Stromal cell of bone marrow (primary cell): ENCODE measurements at places on chromosomes 12 and 14.
A peak's percentile ranks its signal among the peaks of the same experiment; 100 is the strongest.

DNA sequence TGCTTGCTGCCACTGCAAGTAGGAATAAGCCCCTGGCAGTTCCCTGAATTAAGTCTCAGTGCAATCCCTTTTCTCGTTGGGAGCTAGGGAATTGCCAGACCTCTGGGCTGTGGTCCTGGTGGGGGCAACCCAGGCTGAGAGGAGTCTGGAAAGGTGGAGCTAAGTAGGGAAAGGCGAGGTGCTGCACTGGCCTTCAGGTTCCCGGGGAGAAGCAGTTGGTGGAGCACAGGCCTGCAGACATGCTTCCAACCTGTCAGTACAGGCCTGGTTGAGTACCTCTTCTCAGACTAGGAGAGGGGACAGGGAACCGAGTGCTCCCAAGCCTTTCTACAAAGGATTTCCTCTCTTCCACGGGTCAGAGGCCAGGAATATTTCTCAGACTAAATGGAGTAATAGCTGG is 1.5 kb downstream of the NRIP2 start:
- no peak for DNase-seq

GRCh38 chr14:77989441-77989991 is 180.7 kb upstream of the NRXN3 start:
- DNase-seq = no peak

DNA sequence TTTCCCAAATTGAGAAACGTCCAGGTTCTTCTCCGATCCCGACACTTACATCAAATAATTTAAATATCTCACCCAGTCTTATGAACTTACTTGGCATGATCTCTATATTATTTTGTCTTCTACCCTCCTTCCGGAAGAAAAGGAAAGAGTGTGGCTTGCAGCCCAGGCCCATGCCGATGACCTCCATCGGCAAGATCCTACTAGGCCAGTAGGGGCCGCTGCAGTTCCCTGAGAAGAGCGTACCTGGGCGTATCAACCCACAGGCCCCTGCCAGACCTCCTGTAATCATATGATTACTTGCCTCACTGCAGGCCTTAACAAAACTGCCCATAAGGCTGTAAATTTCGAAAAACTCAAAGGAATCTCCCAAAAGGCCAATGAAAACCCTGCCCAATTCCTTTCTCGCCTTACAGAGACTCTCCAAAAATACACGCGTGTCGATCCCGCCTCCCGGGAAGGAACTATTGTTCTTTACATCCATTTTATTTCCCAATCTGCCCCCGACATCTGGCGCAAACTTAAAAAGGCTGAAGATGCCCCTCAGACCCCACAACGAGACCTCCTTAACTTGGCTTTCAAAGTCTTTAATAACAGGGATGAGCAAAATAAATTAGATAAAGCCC is 69.6 kb downstream of the MOK start:
- DNase-seq = peak; percentile 72

GRCh38 chr12:84117190-84117589 is 795.4 kb downstream of the SLC6A15 start:
- no peak for DNase-seq

DNA sequence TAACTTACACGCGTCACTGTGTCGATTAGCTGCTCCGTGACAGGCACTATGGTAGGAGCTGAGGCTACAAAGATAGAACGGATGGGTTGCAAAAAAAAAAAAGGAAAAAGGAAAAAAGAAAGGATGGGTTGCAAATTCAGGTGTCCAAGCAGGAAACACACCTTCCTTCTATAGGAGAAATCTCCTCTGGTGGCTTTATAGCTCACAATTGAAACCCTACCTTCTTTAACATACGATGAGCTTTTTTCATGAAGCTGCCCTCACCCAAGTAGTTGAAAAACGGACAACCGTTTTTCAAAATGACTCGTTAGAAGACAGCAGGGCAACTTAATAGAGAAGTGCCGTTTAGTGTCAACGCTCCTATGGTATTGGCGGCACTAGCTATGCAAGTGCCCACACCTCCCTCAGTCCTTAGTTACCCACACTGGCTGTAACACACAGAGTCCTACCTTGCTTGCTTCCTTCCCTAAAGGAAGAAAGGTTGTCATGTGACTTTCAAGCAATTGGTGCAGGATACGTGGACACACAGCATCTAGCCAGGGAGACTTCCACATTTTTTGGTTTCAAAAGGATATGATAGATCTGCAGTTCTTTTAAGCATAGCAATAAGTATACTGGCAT is 682 bp upstream of the TRIP11 start:
- DNase-seq = peak; percentile 5

- no peak for DNase-seq
Measured at GRCh38 chr12:6819106-6820030, 2.3 kb upstream of the GPR162 start.

DNA sequence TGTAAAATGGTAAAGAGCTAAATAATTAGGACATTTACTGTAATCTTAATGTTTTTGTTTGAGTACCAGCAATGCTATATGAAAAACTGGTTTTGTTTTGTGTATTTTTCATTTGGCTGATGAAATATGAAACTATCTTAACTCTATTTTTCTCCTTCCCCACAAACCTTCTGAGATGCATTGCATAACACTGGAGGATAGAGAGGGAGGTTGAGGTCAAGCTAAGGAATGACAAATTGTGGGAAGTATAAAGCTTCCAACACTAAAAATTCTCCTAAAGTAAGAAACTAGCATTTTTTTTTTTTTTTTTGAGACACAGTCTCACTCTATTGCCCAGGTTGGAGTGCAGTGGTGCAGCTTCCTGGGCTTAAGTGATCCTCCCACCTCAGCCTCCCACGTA is 31.5 kb upstream of the SRP54 start:
- peak; percentile 54 for DNase-seq

DNA sequence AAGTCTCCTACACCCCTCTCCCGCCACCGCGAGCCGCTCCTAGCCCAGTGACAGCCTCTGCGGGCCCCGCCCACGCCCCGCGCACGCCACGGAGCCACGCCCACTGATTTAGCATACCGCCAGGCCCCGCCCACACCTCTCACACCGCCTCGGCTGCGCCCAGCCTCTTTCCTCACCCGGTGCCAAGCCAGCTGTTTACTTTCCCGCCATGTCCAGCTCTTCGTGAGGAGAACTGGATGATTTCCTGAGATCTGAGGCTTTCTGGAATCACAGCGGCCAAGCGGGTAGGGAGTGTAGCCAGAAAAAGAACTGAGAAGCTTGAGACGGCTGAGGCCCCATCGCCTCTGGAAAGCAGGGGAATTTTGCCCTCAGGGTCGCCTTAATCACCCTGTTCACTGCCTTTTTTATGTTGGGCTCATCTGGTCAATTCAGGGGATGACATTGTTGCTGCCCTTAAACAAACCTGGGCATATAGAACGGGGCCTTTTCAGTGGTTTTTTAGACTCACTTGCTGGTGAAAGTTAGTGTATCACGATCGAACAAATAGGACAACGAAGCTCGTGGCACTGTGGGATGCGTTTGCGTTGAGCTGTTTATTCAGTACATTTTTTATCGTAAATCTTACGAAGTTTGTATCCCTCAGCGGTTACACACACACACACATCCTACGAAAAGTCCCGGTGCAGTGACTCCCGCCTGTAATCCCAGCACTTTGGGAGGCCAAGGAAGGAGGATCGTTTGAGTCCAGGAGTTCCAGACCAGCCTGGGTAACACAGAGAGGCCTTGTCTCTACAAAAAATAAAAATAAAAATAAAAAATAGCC is at the start of gene RNF212B:
TSS of gene RNF212B (plus strand) at position 165 of the 823 bp plus-strand sequence. CDS start 2,410 bp downstream, outside the sequence.
- DNase-seq = peak; percentile 63

GRCh38 chr12:3014641-3015040 is 55.4 kb downstream of the TEAD4 start:
- DNase-seq = no peak

GRCh38 chr12:116892349-116893140 is 11.3 kb upstream of the HRK start:
- no peak for DNase-seq

DNA sequence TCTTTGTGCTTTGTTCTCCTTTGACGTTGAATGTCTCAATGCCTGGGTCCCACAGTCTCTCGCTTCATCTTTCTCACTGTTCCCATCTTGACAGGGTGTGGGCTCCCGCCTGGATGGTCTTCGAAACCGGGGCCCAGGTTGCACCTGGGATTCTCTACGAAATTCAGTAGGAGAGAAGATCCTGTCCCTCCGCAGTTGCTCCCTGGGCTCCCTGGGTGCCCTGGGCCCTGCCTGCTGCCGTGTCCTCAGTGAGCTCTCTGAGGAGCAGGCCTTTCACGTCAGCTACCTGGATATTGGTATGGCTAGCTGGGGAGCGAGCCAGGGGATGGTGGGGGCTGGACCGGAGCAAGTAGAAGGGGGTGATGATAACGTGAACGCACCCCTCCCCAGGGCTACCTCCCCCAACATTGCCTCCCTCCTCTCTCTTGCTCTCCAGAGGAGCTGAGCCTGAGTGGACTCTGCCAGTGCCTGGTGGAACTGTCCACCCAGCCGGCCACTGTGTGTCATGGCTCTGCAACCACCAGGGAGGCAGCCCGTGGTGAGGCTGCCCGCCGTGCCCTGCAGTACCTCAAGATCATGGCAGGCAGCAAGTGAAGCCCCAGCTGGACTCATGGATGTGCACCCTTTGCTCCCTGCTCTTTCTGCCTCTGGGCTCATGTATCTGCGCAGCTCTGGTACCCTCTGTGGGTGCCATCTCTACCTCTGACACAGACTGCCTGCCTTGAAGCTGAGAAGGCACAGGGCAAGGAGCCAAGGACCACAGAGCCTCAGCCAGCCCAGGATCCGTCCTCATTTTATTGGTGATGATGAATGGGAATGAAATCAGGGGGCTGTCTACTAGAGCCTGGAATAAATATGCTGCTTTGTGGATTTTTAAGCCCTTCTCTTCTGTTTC is 1.5 kb downstream of the NPFF start:
- peak; percentile 41 for DNase-seq

DNA sequence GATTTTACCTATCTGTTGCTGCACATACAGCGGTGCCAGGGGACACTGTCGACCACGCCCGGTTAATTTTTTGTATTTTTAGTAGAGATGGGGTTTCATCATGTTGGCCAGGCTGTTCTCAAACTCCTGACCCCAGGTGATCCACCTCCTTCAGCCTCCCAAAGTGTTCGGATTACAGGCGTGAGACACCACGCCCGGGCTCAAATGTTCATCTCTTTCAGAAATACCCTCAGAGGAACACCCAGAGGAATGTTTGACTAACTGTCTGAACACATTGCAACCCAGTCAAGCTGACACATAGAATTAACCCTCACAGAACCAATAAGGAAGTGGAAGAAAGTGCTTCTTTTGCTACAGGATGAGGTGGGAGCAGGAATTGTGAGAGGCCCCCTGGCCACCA is 15.0 kb upstream of the ETFBKMT start:
- no peak for DNase-seq

DNA sequence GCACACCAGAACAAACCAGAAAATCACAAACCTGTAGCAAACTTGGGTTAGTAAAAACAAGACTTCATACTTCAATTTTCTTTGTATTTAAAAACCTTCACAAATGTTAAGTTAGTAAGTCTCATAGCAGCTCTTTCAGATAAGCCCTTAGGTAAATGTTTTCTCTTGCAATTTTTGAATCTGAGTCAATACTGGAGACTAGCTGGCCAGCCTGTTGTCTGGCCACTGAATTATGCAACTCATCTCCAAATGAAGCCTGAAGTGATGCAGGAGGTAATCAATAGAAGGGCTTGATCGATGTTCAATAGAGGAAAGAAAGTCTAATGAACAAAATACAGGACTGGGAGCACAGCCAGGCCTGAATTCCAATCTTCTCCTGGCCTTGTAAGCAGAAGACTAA is 465.2 kb downstream of the LRIG3 start:
- no peak for DNase-seq

- DNase-seq = peak; percentile 49
Measured at GRCh38 chr12:121568971-121569751, 11.7 kb downstream of the KDM2B start.

DNA sequence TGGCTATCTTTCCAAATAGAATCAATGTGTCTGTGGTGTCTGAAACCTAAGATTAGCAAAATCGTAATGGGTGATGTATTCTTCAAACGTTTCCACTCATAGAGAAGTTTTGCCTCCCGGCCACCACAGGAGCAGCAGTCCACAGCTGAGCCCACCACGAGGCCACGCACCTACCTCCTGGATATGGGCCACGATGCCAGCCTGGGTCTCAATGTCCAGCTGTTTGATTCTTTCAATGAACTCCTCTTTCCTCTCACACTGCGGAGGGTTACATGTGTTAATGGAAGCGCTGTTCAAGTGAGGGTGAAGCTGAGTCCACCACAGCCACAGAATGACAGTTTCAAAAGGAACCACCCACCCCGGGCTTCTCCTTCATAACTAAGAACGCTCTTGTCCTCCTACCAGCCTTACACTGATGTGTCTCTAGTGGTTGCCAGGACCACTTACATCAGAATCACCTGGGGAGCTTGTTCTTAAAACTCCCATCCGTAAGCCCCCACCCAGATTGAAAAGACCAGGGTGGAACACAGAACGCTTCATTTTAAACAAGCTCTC is 75.3 kb downstream of the CCDC88C start:
- DNase-seq = no peak

DNA sequence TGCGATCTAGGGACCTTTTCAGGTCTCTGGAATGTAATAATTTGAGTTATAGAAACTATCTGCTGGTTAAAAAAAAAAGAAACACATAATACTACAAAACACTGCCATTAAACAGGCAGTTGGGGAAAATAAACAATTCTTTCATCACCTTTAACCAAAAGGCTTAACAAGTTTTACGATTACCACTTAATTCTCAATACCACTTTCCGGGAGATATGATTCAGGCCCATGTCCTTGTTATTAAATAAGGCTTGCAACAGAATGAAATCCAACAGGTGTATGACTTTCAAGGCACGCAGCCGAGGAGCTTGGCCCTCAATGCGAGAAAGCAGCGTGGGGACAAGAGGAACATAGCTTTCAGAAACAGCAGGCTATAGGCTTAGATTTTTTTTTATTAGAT is 5.6 kb upstream of the GLRX5 start:
- no peak for DNase-seq

- no peak for DNase-seq
Measured at GRCh38 chr14:99250636-99251208, 21.3 kb downstream of the BCL11B start.

GRCh38 chr12:120847814-120848213 is 56.3 kb downstream of the SPPL3 start:
- no peak for DNase-seq

DNA sequence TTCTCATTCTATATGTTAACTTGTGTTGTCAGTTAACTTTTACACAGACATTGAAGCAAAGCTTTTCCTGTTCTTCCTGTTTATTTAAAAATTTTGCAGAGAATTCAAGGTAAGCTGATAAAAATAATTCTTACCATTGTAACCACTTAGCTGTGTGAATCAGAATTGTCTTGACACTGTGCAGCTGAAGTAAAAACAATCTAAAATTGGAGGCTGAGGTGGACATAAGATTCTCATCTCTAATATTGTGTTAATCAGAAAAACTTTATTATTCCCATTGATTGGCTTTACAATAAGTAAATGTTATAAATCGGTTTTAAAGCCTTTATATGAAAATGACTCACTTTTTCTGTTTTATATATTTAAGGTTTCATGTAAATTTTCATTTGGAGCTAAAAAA is 240.3 kb upstream of the PLEKHG7 start:
- no peak for DNase-seq
